Hepatocyte (in vitro differentiated cells): ENCODE measurements at places on chromosomes 1 and 21. TPM values are rescaled to one million over a fixed set of nuclear protein-coding genes. Genes with fewer than 3 reads are reported as not detected.

The FGR gene
- total RNA-seq, result 0.28 and 0.73 TPM in 2 replicates

The CBR3 gene
- total RNA-seq, result 0.12 and 1.7 TPM in 2 replicates

The GORAB gene
- total RNA-seq, result 13.7 and 16.9 TPM in 2 replicates

The KDF1 gene
- total RNA-seq, result 10.5 and 18.1 TPM in 2 replicates

DNA sequence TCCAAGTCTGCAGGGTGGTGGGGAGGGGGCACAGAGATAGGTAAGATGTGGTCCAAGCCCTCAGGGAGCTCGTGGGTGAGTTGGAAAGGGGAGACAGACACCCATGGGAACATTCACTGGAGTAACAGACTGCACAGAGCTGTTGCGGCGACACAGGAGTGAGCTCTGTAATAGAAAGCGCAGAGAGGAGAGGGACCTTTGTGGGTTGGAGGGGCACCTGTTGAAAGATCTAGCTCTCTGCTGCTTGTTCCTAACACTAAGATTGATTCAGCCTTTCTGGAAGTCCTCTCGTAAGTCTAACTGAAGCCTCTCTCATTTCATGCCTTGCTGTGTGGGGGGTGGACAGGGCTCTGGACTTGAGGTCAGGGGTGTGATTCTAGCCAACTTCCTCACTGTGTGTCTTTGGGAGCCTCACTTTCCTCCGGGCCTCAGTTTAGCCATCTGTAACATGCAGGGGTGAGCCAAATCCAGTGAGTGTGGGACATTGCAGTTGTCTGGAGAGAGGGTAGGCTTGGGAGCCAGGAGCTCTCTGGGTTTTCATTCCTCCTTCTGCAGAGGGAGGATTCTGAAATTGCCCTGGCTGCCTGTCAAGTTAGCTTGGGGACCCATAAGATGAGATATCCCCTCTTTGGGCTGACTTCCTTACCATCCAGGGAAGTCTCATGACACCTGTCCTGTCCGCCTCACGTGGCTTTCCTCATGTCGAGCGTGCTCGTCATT, 2.0 kb upstream of the ACOT11 start:
- no peak for DNase-seq

DNA sequence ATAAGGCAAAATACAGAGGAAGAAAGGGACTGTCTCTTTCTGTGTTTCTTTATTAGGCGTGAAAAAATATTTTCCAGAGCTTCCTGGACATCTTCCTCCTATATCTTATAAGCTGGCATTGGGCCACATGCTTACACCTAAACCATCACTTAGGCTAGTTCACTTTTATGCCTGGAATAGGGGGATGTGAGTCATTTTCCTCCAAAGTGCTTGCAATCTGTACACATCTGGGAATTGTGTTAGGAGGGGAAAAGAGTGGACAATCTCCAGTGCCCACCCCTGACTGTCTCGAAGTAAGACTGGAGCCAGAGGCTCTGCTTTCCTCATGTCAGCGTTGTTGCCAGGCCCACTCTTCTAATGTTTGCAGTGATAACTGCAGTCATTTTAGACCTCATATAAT, 29.9 kb downstream of the GIPC2 start:
- no peak for DNase-seq

DNA sequence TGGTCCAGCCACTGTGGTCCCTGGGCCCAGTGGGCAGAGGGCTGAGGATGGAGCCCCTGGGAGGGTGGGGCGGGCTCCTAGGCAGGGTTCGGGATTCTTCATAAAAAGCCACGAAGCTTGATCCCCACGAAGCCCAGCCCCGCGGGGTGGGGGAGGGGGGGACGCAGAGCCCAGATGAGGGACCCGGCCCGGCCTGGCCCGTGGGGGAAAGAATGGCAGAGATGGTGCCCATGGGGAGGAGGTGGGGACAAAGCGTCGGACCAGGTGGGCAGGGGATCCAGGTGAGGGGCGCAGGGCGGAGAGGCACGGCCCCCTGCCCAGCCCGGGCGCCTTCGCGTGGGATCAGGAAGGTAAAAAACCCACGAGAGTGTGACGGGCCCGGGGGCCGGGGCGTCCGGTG, 6.0 kb upstream of the SMIM12 start:
- DNase-seq, result no peak

DNA sequence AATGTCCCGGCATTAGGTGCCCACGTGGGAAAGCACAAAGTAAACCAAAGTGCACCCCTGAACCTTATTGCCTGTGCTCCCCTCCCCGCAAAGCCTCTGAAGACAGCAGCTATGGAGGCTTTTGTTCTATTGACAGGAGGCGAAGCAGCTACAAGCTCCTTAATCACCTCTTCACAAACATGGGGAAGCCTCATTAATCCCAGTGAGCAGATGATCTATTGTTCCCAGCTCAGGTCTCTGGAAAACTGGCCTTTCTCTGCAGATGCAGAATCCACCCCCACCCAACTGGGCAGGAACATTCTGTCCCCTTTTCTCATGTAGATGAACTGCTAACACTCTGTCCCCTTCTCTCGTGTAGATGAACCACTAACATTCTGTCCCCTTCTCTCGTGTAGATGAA, 190.5 kb upstream of the CSF3R start:
- DNase-seq, result no peak

GRCh38 chr1:83958704-83959103, 40.2 kb downstream of the TTLL7 start:
- DNase-seq, result no peak

DNA sequence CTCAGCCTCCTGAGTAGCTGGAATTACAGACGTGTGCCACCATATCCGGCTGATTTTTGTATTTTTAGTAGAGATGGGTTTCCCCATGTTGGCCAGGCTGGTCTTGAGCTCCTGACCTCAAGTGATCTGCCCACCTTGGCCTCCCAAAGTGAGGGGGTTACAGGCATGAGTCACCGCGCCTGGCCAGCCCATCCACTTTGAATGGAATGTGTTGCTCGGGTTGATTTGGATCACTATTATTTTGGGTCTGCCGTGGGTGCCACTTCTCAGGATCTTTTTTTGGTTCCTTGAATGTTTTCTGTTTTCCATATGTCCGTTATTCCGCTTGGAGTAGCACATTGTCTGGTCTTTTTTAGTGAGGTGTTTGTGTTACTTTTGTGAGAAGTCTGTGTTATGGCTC, 17.0 kb downstream of the PCNT start:
- DNase-seq, result no peak

- DNase-seq, result no peak
Measured at GRCh38 chr1:244346972-244347618, 104.6 kb downstream of the ADSS2 start.

DNA sequence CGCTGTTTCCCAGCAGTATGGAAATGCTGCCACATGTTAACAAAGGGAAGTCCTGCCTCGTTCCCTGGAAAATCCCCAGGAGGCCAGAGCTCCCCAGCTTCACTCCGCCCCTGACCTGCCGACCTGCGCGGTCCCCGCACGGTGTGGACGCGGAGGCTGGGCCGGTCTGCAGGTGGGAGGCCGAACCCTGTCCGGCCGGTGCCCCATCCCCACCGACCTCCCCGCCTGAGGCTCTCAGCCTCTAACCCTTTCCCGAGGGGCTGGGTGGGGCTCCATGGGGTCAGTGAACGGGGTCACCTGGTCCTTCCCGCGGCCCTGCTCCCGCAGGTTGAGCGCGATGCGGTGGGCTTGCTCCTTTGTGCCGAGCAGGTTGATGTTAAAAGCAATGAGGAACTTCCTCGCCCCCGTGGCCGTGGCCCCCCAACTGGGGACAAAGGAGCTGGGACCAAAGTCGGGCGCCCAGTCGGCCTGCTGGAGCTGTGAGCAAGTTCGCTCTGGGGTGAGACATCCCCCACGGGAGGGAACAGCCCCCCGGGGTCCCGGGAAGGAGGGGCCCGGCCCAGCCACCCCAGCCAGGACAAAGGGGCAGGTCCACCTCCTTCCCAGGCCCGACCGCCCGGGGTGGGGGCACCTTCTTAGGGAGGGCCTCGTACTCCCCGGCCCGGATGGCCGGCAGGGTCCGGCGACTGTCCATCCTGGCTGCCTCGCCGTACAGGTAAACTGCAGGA, 4.0 kb downstream of the FTCD start:
- DNase-seq, result no peak

GRCh38 chr1:227742738-227743715, 7.8 kb downstream of the SNAP47 start:
- no peak for DNase-seq

GRCh38 chr1:109781806-109782205, 18.1 kb upstream of the EPS8L3 start:
- DNase-seq, result no peak

DNA sequence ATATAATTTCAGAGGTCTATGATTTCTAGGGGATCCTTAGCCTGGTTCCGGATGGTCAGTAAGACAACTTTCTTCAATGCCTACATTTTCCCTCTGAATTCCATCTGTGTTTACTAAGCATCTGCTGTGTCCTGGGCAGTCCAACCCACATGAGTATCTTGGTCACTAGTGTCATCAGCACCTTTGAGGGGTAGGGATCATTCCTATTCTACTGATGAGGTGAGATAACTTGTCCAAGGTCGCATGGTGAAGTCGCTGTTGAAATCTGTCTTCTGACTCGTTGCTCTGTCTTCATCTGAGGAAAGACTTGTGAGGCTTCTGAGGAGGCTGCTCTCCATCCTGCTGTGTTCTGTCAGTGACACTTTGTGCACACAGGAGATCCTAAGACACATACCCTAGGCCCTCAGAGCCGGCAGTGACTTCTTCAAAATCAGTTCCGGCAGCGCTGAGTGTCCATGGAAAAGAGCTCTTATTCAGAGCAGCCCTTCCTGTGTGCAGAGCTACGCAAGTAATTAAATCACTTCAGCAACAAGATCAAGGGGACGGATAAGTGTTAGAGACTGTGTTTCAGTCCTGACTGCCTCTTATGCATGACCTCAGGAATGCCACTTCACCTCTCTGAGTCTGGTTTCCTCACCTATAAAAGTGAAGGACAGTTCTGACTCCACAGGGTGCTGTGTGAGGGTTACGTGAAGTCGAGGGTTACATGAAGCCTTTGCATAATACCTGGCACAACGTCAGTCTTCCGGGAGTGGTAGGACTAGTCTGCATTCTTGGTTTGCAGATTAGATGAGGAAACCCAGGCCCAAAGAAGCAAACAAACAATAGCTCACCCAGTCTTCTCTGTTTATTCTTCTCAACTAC, 28.4 kb downstream of the AK2 start:
- peak; percentile 44 for DNase-seq
